A549 treated with AZD2906 at 1 μM for 4 hours (cell line): ENCODE measurements at places on chromosomes 11 and 22. TPM values are rescaled to one million over a fixed set of nuclear protein-coding genes. Genes with fewer than 3 reads are reported as not detected.

The PNPLA3 gene
- 0.59 to 1.1 TPM (median 0.65 TPM) in 5 replicates for total RNA-seq

The SHISA8 gene
- 0.18 to 0.30 TPM (median 0.23 TPM) in 4 of 5 replicates, not detected in the other for total RNA-seq

The CCDC87 gene
- total RNA-seq: 0.34 to 0.58 TPM (median 0.49 TPM) in 5 replicates

The OR52E8 gene
- not detected in 5 replicates for total RNA-seq

The TH gene
- total RNA-seq: 0.06 to 0.10 TPM (median 0.08 TPM) in 4 of 5 replicates, not detected in the other

The CFAP300 gene
- 5.2 to 6.5 TPM (median 5.6 TPM) in 5 replicates for total RNA-seq

The MSANTD4 gene
- total RNA-seq: 7.7 to 11.8 TPM (median 9.0 TPM) in 5 replicates

The MRGPRX3 gene
- total RNA-seq: 0.06 to 0.07 TPM in 2 of 5 replicates, not detected in the others
